HL-60 (cell line): ENCODE measurements at places on chromosomes 4 and X.

DNA sequence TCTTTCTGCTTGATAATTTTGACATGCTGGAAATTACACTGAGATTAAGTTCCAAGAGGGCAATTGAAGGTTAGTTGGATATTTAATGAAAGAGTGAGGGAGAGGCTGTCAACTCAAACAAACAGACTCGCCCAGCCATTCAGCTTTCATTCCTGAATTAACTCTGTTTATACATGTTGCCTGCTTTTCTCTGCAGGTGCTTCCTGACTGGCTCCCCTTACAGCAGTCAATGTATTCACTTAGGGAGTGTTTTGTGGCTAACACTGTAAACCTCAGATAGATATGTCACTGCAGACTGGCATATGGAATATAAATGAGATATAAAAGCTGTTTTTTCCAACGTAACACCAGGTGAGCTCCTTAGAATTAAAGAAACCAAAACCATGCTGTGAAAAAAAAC lies 28.7 kb downstream of the TMPRSS11A start:
- no peak for DNase-seq

DNA sequence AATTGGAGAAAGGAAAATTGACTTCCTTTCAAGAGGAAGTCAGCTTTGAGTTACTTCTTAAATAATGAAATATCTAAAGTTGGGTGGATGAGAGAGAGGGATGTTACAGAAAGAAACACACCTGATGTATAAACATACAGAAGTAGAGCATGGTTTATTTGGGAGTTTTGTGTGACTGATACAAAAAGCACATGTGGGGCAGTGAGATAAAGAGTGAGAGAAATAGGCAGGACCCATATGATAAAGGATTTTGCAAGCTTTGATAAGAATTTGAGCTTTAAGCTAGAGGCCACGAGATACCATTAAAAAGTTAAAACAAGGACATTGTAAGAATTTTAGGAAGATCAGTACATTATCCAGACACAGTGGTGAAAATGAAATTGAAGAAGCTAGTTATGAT lies 263.3 kb upstream of the GPRIN3 start:
- DNase-seq, result no peak

- no peak for DNase-seq
Measured at GRCh38 chr4:145956288-145956890, 17.8 kb upstream of the ZNF827 start.

DNA sequence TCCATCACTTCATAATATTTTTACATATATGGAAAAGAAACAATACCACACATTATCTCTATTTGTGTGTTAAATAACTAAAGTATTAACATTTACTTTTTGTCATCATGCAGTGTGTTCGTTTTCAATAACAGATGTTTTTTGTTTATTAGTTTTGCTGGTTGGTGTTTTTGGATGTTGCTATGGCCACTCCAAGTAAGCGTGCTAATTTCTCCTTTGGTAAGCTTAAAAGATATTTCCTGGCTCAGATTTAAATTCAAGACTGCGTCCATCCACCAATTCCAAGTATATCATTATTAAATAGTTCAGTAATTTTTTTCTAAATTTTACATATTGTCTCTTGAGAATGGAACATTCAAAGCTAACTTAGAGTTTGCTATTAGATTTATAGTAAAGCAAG lies 235.4 kb upstream of the IL1RAPL1 start:
- no peak for DNase-seq

GRCh38 chrX:18582910-18583493 lies 88.9 kb downstream of the RS1 start:
- no peak for DNase-seq

GRCh38 chr4:10461091-10461849 lies 4.0 kb upstream of the ZNF518B start:
- DNase-seq, result peak; percentile 40

DNA sequence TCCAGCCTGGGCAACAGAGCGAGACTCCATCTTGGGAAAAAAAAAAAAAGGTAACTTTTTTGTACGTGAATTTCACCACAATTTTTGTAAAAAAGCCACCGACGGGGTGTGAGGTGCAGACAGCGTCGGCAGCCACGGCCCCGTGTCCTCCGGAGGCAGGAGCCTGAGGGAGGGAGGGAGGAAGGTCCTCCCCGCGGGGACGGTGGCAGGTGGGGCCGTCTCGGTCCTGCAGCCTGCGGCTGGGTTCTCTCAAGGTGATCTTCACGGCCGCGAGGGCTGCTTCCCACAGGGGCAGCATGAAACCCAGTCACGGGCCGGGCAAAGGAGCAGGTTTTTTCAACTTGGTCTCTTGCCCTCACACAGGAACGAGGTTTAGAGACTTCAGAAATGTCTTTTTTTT lies 14.0 kb downstream of the PLCXD1 start:
- DNase-seq, result no peak

- no peak for DNase-seq
Measured at GRCh38 chr4:23401572-23401971, 488.3 kb downstream of the PPARGC1A start.

DNA sequence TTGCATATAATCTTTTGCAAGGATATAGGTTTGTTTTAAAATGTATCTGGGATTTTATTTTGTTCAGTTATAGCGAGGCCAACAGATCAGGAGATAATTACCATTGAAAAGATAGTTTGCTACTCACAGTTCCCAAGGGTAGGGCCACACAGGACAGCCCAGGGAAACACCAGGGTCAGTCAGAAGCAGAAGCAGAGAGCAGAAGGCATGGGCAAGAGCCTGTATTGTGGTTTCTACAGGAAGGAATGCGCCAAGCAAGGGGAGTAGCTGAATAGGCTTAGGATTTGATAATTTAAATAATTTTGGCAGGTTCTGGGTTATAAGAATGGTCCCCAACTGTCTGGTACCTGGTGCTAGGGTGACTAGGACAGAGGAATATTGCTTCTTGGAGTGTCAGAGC lies 61.6 kb downstream of the SYNPO2 start:
- no peak for DNase-seq

DNA sequence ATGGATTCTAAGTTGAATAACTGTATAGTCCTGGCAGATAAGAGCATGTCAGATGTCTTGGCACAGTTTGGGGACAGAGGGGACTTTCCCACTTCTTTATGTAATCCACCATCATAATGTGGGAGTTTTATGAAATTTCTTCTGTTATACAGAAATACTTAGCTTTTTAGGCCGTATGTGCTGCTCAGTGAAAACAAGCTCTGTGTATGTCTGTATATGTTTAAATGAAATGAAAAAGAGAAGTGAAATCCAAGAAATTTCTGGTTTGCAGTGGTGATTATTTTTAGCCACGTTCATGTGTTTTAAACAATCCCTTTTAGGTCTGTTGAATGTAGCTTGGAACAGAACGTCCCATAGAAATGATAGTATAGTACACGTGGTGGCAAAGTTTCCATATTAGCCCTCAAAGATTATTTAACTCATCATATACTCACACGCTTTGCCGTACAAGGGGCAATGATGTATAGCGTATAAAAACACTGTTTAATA lies 41.0 kb downstream of the GAB1 start:
- no peak for DNase-seq

DNA sequence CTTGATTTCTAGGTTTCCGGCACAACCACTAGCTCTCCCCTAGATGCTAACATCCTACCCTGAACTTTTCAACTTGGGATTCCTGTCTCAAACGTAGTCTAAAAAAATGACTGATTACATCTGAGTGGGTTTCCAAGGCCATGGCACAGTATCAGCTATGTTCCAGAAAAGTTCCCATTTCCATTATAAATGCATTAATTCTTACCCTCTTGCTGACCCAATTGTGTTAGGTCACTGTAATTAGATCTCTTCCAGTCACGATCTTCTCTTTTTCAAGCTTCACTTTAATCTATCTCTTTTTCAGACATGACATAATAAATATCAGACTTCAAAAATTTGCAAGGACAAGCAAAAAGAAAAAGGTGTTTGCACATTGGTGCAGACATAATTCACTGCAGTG lies 50.6 kb upstream of the PDE5A start:
- no peak for DNase-seq

GRCh38 chrX:13482746-13483541 lies 86.5 kb upstream of the EGFL6 start:
- DNase-seq, result no peak

GRCh38 chr4:163269869-163270268 lies 62.5 kb downstream of the NPY1R start:
- no peak for DNase-seq

DNA sequence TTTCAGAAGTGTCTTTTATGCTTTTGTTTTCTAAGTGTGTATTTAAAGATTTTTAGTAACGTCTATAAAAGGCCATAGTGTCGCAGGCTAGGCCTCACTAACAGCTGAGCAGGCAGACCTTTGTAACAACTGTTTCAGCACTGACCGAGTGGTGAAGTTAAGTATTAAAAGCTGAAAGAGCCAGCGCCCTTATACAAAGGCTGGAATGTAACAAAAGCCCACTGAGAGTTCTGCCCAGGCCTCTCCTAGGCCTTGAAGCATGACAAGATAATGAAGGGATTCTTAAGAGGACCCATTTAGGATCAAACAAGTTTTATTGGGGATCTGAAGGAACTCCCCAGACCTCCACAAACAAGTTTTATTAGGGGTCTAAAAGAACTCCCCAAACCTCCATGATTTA lies 722.5 kb upstream of the PRKX start:
- no peak for DNase-seq

DNA sequence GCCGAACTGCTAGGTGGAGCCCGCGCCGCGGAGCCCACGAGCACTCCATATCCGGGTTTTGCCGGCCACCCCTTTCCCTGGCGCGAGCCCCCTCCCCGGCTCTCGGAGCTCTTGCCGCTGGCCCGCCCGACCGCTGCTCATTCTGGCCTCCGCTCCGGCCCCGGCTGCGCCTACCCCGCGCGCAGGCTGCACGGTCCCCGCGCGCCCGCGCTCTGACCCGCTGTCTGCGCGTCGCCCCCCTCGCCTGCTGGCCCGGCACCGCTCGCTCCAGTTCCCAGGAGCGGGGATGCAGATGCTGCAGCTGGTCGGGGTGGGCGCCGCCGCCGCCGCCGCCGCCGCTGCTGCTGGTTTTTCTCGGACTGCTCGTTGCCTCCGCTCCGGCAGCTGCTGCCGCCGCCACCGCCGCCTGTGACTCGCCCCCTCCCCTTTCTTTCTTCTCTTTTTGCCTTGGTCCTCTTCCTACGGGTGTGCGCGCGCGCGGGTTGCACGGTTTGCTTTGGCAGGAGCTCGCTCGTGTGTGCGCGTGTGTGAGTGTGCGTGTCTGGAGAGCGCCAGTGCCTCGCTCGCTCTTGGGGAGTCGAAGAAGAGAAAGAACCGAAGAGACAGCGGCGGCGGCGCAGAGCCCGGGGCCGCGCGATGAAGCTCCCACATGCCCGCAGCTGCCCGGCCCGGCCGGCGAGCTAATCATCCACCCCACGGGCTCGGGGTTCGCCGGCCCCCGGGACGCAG lies at the start of gene ADGRL3:
Gene ADGRL3 (plus strand): TSS at position 140 of the 729 bp plus-strand sequence.
- peak; percentile 36 for DNase-seq

DNA sequence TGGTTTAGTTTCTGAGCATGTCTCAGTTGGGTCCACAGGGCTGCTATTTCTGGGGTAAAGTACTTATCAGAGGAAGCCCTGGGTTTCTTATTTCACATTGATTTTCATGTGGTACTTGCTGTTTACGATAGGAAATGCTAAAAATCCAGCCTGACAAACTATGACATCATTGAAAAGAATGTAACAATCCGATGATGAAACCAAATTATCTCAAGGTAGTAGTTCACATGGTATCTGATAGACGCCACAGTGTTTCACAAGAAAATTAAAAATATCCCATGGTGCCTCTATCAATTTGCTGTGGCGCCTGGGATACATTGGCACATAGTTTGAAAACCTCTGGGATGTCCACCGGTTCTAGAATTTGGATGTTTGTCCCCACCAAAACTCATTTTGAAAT lies 418.9 kb upstream of the RPS6KA3 start:
- DNase-seq, result no peak

DNA sequence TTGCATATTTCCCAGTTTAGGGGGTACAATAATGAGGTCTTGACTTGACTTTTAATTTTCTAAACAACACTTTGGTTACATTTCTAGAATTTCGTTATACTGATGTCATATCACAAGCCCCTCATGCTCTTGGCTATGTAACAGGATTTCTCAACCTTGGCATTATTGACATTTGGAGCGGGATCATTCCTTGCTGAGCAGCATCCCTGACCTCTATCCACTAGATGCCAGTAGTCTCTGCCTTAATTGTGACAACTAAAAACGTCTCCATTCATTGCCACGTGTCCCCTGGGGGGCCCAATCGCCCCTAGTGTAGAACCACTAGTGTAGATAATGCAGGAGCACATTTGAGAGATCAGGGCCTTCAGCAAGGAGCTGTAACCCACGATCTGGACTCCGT lies 234.2 kb upstream of the MID1 start:
- DNase-seq, result no peak

DNA sequence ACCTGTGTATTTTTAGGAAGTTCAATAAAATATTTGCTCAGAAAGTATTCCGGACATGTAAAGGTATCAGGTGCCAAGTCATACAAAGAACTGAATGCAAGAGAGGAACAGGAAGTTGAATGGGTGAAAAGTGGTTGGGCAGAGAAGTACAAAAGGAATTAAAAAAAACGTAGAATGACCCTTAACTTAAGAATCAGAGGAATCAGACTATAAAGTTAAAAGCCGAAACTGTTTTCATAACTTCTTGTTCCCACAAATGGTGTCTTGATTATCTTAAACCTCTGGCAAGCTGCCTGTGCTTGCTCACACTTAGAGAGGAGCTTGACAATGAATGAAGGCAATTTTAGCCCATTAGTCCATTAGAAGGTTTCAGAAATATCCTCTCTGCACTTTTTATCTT lies 81.6 kb upstream of the HHIP start:
- DNase-seq, result no peak

DNA sequence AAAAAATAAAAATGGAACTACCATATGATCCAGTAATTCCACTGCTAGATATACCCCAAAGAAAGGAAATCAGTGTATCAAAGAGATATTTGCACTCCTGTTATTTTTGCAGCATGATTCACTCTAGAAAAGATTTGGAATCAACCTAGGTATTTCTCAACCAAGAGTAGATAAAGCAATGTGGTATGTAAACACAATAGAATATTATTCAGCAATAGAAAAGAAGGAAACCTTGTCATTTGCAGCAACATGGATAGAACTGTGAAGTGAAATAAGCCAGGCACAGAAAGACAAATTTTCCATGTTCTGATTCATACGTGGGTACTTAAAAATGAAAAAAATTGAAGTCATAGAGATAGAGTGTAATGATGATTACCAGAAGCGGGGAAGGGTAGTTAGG lies 362.3 kb upstream of the EPHA5 start:
- no peak for DNase-seq

DNA sequence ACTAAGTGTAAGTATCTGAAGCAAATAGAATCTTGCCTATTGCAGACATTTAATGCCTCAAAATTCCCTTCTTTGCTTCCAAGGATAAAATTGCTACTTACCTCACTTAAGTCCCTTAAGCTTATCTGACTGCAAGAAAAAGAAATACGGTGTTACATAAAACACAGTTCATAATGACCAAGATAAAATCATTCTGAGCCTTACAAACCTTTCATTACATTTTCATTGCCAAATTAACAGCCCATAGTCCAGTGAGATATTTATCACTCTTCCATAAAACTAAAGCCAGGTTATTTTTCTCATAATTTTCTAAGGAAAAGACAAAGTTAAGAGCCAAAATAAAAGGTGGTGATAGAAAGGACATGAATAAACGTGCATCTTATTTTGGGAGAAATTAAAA lies 74.9 kb upstream of the ZNF518B start:
- DNase-seq, result no peak

GRCh38 chrX:45505214-45505613 lies 304.5 kb upstream of the DIPK2B start:
- DNase-seq, result no peak
